ENCODE measurements at places on chromosomes 1 and 21.
A peak's percentile ranks its signal among the peaks of the same experiment; 100 is the strongest.

DNA sequence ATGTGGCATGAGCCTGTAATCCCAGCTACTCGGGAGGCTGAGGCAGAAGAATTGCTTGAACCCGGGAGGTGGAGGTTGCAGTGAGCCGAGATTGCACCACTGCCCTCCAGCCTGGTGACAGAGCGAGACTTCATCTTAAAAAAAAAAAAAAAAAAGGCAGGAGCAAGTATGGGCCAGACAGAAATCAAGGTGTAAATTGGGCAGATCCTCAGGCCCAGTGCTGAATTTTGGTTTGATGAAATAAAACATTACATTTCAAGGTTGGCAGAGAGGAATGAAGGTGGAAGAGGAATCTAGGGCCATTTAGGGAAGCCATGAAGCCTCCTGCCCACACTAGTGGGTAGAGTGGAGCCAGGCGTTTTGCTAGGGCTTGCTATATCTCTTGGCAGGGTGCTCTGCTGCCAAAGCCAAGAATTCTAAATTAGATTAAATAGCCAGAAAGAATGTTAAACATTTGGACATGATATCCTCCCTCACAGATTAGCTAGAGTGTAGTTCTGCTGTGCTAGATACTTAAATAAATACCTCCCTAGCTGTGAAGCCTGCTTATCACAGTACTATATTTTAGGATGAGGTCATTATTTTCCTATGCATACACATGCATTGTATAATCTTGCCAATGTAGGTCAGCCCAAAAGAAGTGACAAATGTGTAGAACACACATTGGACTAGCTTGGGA, 16.6 kb upstream of the LGALS8 start:
- no peak for DNase-seq

DNA sequence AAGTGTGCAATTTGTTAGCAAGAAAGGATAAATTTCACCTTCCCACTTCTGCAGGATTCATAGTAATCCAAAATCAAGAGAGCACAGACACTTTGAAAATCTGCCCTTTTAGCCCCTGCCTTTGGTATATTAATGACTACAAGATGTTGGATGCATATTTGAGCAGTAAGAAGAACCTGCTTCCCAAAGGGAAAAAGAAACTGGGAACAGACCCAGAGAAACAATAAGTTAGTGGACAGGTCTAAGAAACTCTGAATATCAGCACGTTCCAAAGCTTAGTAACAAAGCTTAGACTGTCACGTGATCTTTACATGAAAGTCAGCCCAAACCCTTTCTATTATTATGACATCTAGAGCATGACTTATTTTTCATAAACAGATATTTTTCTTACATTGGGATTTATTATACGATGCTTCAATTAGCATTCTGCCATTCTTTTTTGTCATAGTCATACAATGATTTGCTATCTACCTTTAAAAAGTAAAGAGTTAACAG, 390.9 kb upstream of the ADGRL2 start:
- DNase-seq = no peak

DNA sequence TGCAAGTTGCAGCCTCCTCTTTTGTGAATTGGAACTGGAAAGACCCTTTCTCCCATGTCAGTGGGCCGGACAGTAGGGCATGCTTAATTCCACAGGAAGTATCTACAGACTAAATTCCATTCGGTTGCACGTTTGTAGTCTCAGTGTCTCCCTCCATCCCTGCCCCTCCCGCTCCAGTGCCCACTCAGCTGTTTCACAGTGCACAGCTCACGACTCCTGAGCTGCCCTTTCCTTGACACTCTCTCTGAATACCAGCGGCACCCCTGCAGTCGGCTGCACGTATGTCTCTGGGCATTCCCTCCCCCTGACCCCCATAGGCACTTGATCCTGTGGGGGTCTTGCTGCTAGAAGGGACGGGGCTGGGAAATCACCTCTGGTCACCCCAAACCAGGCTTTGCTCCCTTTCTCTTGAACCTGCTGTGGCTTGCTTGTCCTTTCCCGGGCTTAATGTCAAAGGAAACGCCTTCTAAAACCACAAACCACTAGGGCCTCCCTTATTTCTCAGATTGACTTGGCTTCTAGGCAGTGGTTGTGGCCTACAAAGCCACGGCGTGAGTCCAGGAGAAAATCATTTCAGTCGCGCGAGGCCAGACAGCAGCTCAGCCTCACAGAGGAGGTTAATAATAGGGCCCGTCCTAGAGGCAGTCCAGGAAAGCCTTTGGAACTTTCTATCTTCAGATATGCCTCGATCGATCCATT, 365.3 kb upstream of the PROX1 start:
- DNase-seq = no peak

GRCh38 chr21:36045993-36046392, 14.3 kb downstream of the SETD4 start:
- DNase-seq = no peak

- DNase-seq = no peak
Observed at GRCh38 chr1:76388261-76388660, 313.7 kb downstream of the ST6GALNAC3 start.

GRCh38 chr1:66968574-66968973, 43.8 kb downstream of the MIER1 start:
- DNase-seq = no peak

DNA sequence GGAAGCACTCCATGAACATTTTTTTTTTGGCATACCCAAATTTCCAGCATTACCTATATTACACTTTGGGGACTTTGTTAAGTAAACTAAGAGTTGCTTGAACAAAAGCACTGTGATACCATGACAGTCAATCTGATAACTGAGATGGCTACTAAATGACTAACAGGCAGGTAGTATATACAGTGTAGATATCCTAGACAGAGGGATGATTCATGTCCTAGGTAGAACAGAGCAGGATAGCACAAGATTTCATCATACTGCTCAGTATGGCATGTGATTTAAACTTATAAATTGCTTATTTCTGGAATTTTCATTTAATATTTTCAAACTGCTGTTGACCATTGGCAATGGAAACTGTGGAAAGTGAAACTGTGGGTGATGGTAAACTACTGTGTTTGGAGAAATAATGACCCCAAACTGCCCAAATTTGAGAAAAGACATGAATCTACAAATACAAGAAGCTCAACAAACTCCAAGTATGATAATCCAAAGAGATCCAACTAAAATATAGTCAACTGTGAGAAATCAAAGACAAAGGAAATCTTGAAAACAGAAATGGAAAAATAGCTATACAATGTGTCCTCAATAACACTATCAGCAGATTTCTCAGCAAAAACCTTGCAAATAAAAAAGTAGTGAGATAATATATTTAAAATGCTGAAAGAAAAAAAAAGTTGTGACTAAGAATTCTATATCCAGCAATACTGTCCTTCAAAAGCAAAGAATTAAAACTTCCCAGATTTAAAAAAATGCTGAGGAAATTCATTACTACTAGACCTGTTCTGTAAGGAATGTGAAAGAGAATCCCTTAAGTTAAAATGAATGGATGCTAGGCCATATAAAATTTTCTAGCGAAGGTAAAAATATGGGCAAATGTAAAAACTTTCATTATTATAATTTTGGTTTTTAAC, 410.4 kb downstream of the DUSP10 start:
- DNase-seq = no peak

DNA sequence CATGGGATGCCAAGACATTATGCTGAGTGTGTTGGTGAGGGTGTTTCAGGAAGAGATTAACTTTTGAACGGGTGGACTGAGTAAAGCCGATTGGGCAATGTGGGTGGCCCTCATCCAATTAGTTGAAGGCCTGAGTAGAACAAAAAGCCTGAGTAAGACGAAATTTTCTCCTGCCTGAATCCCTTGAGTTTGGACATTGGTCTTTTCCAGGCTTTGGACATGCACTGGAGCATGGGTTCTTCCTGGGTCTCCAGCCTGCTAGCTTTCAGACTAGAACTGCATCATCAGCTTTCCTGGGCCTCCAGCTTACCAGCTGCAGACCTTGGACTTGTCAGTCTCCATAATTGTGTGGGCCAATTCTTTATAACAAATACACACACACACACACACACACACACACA, 63.6 kb downstream of the NIBAN1 start:
- no peak for DNase-seq

DNA sequence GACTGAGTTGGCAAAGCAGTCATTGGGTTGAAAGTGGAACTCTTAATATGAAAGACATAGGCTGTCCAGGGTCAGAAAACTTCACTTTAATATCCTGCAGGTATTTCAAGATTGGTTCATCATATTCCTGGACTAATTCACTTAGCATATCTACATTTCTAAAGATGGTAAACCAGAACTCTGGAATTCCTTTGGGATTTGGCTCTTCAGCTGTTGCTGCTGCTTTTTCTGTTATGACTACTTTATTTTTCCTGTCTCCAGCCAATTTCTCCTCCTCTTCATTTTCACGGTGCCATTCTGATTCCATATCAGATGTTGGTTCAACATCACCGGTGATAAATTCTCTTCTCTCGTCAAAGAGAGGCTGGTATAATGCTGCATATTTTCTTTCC, 37.4 kb downstream of the CD58 start:
- no peak for DNase-seq

GRCh38 chr1:230591678-230592077, 50.6 kb upstream of the COG2 start:
- no peak for DNase-seq

- DNase-seq = no peak
Observed at GRCh38 chr1:209884665-209885117, 53.3 kb upstream of the SYT14 start.

DNA sequence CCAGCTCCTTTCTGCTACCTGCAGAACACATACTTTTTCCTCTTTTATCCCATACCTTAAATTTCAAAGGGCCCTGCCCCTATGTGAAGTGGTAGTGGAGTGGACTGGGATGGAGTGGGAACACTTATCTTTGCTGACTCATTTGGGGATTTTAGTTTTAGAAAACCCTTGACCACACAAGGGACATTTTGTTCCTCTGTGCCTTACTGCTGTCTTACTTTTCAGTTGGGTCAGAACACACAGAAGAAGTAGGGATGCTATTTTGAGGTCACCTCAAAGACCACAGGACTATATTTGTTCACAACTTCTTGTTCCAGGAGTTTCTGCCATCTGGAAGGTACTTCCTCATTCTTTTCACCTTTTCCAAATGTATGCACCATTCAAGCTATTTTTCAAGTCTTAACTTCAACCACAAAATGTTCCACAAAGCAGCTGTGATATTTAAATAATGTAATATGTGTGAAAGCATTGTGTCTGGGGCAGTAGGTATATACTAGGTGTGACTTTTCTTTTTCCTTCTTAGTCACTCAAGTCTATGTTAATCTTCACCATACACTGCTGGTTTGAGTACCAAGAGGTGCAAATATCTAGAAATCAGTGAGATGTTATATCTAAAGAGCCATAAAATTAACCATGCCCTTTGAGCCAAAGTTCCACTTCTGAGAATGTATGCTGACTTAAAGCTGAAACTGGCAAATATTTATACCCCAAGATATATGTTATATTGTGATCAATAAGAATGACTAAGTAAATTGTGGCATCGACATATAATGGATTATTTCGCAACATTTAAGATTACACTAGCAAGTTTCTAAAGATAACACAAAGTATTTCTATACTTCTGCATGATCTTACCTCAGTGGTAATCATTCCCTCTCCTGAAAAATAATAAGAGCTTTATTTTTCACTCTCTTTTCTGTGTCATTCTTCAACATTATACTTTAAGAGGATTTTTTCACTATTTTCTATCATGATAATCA, 308.5 kb downstream of the MRPL39 start:
- DNase-seq = no peak

GRCh38 chr1:27513958-27514357, 24.0 kb upstream of the WASF2 start:
- no peak for DNase-seq

- no peak for DNase-seq
Observed at GRCh38 chr1:55369474-55369873, 154.3 kb upstream of the USP24 start.

- DNase-seq = no peak
Observed at GRCh38 chr1:238777551-238777950, 608.8 kb upstream of the CHRM3 start.

DNA sequence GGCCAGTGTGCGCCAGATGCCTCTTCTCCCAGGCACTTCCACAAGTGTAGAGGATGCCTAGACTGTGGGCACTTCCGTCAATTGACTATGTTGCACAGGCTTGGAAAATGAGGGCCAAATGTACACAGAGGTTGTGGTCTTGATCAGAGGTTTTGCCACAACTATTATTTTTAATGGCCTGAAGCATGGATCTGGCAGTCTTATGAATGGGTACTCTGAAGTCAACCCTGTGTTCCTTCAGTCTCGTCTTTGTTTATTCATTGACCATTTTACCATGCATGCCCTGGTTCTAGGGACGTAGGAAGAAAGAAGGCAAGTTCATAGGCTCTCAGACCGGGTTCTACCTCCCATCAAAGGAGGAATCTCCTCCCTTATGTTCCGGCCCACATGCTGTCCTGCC, 329.1 kb downstream of the HHAT start:
- DNase-seq = no peak

GRCh38 chr1:198936371-198937083, 297.7 kb downstream of the PTPRC start:
- peak; percentile 42 for DNase-seq

GRCh38 chr1:54298284-54299033, 98.5 kb downstream of the MRPL37 start:
- no peak for DNase-seq

DNA sequence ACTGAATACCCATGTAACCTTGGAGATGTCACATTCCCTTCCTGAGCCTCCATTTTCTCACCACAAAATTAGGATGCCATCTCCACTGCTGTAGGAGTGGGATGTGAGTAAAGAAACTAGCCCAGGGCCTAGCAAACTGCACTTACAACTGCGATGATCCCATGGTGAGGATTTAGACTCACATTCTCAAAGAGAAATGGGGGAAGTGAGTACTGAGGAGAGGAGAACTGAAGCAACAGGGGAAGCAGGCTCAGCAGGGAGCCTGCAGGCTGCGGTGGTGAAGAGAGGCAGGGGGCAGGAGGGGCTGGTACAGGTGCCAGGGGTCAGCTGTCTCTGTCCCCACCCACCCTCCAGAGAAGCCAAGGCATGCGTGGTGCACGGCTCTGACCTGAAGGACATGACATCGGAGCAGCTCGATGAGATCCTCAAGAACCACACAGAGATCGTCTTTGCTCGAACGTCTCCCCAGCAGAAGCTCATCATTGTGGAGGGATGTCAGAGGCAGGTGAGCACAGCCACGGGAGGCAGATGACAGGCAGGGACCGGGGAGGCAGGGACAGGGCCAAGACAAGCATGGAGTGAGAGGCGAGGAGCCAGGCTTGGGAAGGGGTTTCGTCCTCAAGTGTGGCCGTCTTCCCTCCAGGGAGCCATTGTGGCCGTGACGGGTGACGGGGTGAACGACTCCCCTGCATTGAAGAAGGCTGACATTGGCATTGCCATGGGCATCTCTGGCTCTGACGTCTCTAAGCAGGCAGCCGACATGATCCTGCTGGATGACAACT, 16.4 kb upstream of the ATP1A4 start:
- no peak for DNase-seq

GRCh38 chr1:45968941-45969666, 163.3 kb downstream of the PIK3R3 start:
- DNase-seq = no peak

DNA sequence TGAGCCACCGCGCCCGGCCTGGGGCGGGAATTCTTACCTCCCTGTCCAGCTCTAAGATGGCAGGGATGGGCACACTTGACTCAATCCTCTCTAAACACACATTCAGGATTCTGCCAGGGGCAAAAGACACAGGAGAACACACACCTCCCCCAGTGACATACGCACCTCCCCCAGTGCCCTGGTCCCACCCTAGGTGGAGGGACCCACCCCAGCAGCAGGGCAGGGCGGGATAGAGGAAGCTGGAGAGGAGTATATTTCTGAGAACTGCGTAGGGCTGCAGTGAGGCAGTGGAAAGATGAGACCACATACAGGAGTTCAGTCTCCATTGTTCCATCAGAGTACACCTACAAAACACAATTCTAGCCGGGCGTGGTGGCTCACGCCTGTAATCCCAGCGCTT, 92.5 kb downstream of the SDCCAG8 start:
- DNase-seq = no peak

- peak; percentile 3 for DNase-seq
Observed at GRCh38 chr1:95888941-95889390, 655.0 kb downstream of the RWDD3 start.
